MG63 (cell line): ENCODE measurements at places on chromosomes 13 and 19.

- DNase-seq = no peak
These were observed 68.8 kb downstream of the LNX2 start for GRCh38 chr13:27551562-27551961.

- DNase-seq = no peak
These were observed 519.9 kb downstream of the PCDH17 start for GRCh38 chr13:58151452-58151851.

GRCh38 chr13:51330791-51331190 lies 8.7 kb upstream of the SERPINE3 start:
- DNase-seq = no peak

GRCh38 chr13:43822969-43823368 lies 36.2 kb upstream of the ENOX1 start:
- DNase-seq = no peak

DNA sequence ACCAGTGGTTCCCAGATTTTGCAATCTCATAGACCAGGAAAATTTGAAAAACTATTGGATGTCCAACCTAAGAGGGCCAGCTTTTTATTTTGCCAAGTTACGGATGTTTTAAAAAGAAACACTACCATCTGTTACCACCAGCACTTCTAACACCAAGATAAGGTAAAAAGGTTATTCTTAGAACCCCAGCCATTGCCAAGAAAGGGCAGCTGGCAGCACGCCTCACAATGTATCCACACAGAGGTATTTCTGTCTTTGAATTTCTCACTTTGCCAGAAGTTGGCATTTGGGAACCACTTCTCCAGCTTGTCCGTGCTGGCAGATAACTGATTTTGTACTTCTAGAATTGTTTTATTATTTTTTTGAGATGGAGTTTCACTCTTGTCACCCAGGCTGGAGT lies 28.7 kb downstream of the CAPN12 start:
- no peak for DNase-seq

GRCh38 chr13:89846926-89847585 lies 1500.4 kb upstream of the MIR17HG start:
- no peak for DNase-seq
